ENCODE measurements at places on chromosomes 6 and 20.

DNA sequence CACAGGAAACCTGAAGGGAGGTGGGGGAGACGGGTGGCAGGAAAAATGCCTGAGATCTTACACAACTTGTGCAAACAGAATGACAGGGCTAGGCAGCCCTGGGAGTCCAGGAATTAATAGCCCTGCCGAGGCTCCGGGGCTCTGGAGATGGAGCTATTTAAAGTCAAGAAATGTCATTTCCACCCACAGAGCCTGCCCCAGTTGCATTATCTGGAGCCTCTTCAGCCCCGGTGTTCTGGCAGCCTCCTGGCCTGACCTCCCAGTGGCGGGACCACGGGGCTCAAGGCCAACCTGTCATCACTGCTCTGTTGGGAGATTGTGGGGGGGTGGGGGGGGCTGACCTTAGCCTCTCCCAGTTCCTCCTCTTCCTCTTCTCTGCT, 28.5 kb upstream of the SCUBE3 start:
- no peak overlapping the region for H3K4me3 ChIP-seq
- H3K27me3 ChIP-seq, result no peaks in the 10 kb centered on the region
- no peaks in the 10 kb centered on the region for H3K36me3 ChIP-seq
- no peak for DNase-seq

- no peak for DNase-seq
- no peaks in the 10 kb centered on the region for H3K36me3 ChIP-seq
- H3K4me3 ChIP-seq, result no peak overlapping the region
- H3K27ac ChIP-seq, result no peak overlapping the region
Observed at GRCh38 chr20:40251284-40251932, 437.6 kb downstream of the MAFB start.

GRCh38 chr20:57658833-57659516, 38.7 kb upstream of the ZBP1 start:
- peaks cover 33% of the 10 kb centered on the region for H3K4me1 ChIP-seq
- no peak overlapping the region for H3K4me3 ChIP-seq
- no peaks in the 10 kb centered on the region for H3K27me3 ChIP-seq
- DNase-seq, result peak; percentile 71

- no peak overlapping the region for H3K27ac ChIP-seq
- H3K4me1 ChIP-seq, result no peaks in the 10 kb centered on the region
- H3K4me3 ChIP-seq, result no peak overlapping the region
- no peaks in the 10 kb centered on the region for H3K27me3 ChIP-seq
- DNase-seq, result no peak
- no peaks in the 10 kb centered on the region for H3K36me3 ChIP-seq
Observed at GRCh38 chr20:24708411-24709295, 239.2 kb downstream of the SYNDIG1 start.

DNA sequence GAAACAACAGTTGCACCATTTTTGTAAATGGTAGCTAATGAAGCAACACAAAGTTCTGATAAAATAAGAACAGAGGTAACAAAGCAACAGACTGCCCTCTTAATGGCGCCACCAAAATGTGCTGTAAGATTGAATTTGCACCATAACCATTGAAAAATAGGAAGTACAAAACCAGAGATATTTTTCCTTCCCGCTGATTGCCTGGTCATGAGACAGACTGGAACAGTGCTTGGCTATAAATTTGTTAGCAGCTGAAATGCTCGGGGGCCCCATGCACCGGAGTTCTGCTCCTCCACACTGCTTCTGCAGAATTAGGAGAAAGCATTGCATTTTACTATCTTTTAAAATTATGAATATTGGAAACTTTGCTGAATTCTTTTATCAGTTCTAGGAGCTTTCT, 164.4 kb upstream of the QKI start:
- no peak for DNase-seq
- no peak overlapping the region for H3K27ac ChIP-seq
- H3K4me3 ChIP-seq, result no peak overlapping the region

- H3K4me1 ChIP-seq, result peaks cover 39% of the 10 kb centered on the region
- H3K4me3 ChIP-seq, result no peak overlapping the region
- peak overlapping the region; percentile 73 for H3K27ac ChIP-seq
- no peaks in the 10 kb centered on the region for H3K27me3 ChIP-seq
- H3K36me3 ChIP-seq, result no peaks in the 10 kb centered on the region
Observed at GRCh38 chr20:23298155-23298554, 52.4 kb upstream of the NXT1 start.

DNA sequence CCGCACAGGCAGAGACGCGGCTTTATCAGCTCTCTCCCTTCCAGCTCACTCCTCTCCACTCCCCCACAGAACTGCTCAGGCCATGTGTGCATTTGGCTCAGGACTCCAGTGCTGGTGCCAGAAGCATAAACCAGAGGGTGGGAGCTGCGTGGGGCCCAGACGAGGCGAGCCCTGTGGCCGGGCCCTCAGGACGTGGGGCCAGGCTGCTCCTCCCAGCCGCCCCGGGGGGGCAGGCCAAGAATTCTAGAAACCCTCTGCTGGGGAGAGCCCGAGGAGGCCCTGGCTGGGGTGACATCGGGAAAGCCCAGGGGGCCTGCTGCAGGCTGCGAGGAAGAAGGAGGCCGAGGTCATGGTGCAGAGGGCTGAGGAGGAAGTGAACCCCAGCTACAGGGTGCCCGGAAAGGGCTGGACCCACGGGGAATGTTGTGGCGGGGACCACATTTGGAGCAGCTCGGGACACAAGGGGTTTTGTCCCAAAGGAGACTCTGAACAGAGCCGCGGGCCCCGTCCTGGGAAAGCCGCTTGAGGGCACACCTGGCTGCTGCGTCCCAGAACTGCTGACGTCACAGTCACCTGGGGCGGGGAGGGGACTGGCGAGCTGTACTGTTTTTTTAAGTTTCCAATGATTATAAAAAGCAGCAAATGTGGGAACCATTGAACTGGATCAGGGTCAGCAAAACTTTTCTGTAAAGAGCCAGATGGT, 107.1 kb downstream of the BANF2 start:
- DNase-seq, result peak; percentile 86
- no peaks in the 10 kb centered on the region for H3K36me3 ChIP-seq
- H3K4me1 ChIP-seq, result peaks cover 29% of the 10 kb centered on the region
- no peak overlapping the region for H3K4me3 ChIP-seq
- H3K27ac ChIP-seq, result peak overlapping the region; percentile 70

- H3K27me3 ChIP-seq, result peaks cover 10% of the 10 kb centered on the region
- H3K4me3 ChIP-seq, result no peak overlapping the region
- no peaks in the 10 kb centered on the region for H3K36me3 ChIP-seq
- no peak overlapping the region for H3K27ac ChIP-seq
Observed at GRCh38 chr6:14048837-14049236, 68.7 kb upstream of the CD83 start.

- H3K4me1 ChIP-seq, result no peaks in the 10 kb centered on the region
- no peak overlapping the region for H3K27ac ChIP-seq
- no peak overlapping the region for H3K4me3 ChIP-seq
- no peaks in the 10 kb centered on the region for H3K36me3 ChIP-seq
- no peaks in the 10 kb centered on the region for H3K27me3 ChIP-seq
Observed at GRCh38 chr20:58528412-58528811, 13.2 kb upstream of the APCDD1L start.

DNA sequence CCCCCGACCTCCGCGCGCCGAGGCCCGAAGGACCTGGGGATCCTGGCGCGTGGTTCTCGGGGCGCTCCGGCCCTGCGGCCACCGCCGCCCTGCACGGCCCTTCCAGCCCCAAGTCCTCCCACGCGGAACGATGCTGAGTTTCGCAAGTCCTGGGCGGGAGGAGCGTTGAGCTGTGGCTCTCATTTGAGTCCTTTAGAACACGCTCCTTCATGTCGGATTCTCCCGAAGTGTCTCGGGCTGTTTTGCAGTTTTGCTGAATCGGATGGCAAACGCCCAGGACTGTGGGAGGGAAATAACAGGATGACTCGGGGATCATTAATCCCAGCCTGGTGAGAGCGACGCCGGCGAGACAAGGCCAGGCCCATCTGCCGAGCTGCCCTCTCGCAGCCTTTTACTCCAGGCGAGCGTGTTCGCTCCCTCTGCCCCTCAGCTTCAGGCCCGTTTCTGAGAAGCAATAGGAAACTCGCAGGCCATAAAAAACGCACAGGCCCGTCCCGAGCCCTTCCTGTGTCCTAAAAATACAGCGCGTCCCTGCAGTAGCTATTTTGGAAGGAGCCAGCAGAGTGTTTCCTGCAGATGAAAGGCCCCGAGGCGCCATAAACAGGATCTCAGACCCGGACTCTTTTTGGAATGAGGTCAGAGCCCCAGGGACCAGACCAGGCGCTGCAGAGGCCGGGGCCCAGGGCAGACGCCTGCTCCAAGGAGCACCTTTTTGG, 153.5 kb downstream of the DLL1 start:
- DNase-seq, result peak; percentile 66
- no peaks in the 10 kb centered on the region for H3K27me3 ChIP-seq
- H3K36me3 ChIP-seq, result no peaks in the 10 kb centered on the region
- H3K4me3 ChIP-seq, result no peak overlapping the region
- peaks cover 18% of the 10 kb centered on the region for H3K4me1 ChIP-seq

DNA sequence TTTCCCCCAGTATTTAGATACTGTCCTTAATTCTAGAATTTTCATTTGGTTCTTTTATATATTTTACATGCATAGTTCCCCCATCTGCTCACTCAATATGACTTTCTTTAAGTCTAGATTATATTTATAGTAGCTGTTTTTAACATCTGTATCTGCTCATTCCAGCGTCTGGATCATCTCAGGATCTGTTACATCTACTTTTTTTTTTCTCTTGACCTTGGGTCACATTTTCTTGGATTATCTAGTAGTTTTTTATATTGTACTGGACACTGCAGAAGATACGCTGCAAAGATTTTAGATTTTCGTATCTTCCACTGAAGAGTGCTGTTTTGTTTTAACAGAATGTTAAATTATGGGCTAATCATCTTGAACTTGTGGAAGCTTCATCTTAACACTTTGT, 20.7 kb downstream of the RAB22A start:
- H3K4me1 ChIP-seq, result peaks cover 8% of the 10 kb centered on the region
- H3K4me3 ChIP-seq, result no peak overlapping the region
- H3K36me3 ChIP-seq, result no peaks in the 10 kb centered on the region

DNA sequence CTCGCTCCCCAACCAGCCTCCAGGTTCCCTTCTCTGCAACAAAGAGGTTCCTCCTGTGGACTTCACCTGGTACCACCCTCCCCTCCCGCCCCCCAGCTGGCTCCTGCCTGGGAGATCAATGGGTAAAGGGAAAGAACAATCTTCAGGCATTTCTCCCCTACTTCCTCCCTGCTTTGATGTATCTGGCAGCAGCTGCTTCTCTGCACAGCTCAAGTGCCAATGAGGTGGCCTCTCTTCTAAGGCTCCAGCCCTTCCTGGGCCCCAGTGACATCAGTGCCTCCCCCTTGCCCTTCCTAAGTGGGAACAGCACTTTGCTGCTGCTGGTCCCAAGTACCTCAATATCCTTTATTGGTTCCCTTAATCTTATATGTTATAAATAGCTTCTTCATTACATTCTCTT, 23.5 kb downstream of the MOCS1 start:
- H3K27me3 ChIP-seq, result no peaks in the 10 kb centered on the region
- no peak overlapping the region for H3K4me3 ChIP-seq
- H3K4me1 ChIP-seq, result no peaks in the 10 kb centered on the region
- H3K36me3 ChIP-seq, result peaks cover 33% of the 10 kb centered on the region
- peak; percentile 23 for DNase-seq

DNA sequence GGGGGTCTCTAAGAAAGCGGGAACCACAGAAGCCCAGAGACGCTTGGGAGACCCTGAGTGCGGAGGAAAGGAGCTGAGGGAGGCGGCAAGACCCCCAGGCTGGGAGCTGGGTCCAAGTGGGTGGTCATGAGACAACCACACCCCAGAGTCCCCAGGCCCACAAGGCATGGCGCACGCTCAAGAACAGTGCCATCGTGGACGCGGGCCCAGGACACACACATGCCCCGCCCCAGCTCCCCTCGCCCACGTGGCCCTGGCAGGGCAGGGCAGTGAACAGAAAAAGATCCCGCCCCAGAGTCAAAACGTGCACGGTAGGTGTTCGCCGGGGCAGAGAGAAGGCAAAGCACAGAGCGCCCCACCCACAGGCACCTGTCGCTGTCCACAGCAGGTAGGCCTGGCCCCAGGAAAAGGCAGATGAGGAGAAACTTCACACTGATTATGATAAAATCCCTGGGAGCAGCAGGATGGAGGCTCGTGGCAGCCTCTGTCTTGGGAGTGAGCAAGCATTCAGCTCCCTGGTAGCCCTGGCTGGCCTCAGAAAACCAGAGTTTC, 50.0 kb downstream of the BPIFB1 start:
- H3K36me3 ChIP-seq, result no peaks in the 10 kb centered on the region
- no peak overlapping the region for H3K4me3 ChIP-seq
- no peak overlapping the region for H3K27ac ChIP-seq
- no peak for DNase-seq
- peaks cover 3% of the 10 kb centered on the region for H3K27me3 ChIP-seq

DNA sequence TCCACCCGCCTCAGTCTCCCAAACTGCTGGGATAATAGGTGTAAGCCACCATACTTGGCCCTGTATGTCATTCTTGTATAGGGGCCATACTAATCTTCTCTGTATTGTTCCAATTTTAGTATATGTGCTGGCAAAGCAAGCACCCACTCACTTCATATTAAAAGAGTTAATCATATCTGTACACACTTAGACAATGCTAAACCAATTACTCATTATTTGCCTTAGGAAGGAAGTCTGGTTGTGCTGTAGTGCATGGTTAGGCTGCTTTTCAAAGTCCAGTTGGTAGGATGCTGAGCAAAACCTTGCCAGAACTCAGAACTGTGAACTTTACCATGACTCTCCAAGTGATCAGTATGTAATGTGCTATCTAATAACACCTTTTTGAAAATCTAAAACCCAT, 88.6 kb downstream of the LIN28B start:
- no peak overlapping the region for H3K4me3 ChIP-seq
- H3K27ac ChIP-seq, result no peak overlapping the region
- DNase-seq, result no peak

DNA sequence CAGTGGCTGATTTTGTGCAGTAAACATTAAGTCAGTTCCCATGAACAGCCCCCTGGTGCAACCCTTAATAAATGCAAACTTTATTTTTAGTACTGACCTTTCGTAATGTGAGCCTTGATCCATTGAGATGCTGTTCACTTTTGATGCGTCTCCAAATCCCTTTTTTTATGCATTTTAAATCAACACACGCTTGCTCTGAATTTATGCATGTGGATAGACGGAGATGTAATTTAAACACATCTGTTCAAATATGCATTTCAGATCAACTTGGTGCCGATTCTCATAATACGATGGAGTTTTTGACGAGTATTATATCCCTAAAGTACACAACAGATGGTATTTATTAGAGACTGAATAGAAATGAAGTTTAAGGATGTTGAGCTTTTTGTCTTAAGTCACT, 505.7 kb downstream of the CDKAL1 start:
- no peaks in the 10 kb centered on the region for H3K27me3 ChIP-seq
- no peak overlapping the region for H3K27ac ChIP-seq
- no peak overlapping the region for H3K4me3 ChIP-seq
- DNase-seq, result no peak

- no peak for DNase-seq
- H3K4me3 ChIP-seq, result no peak overlapping the region
- H3K36me3 ChIP-seq, result no peaks in the 10 kb centered on the region
- H3K27ac ChIP-seq, result no peak overlapping the region
Observed at GRCh38 chr6:134467620-134468019, 149.7 kb upstream of the SGK1 start.

GRCh38 chr20:478949-479429, 16.7 kb upstream of the TBC1D20 start:
- H3K27me3 ChIP-seq, result no peaks in the 10 kb centered on the region
- no peak overlapping the region for H3K4me3 ChIP-seq
- H3K27ac ChIP-seq, result no peak overlapping the region
- H3K36me3 ChIP-seq, result peaks cover 28% of the 10 kb centered on the region

- DNase-seq, result no peak
- no peaks in the 10 kb centered on the region for H3K4me1 ChIP-seq
- H3K27me3 ChIP-seq, result no peaks in the 10 kb centered on the region
- no peaks in the 10 kb centered on the region for H3K36me3 ChIP-seq
- no peak overlapping the region for H3K4me3 ChIP-seq
Observed at GRCh38 chr20:16861708-16862107, 113.5 kb downstream of the OTOR start.

- H3K36me3 ChIP-seq, result no peaks in the 10 kb centered on the region
- H3K4me1 ChIP-seq, result no peaks in the 10 kb centered on the region
- no peak overlapping the region for H3K27ac ChIP-seq
- no peak for DNase-seq
Observed at GRCh38 chr20:24738058-24738775, 210.9 kb upstream of the CST7 start.

All from suprapubic skin (tissue), 4 donors.